ENCODE measurements at places on chromosomes 6 and 20.

GRCh38 chr20:23163562-23163961 is 77.4 kb upstream of the CD93 start:
- DNase-seq = no peak

GRCh38 chr6:25788305-25788922 is 33.9 kb downstream of the SLC17A4 start:
- peak; percentile 30 for DNase-seq

DNA sequence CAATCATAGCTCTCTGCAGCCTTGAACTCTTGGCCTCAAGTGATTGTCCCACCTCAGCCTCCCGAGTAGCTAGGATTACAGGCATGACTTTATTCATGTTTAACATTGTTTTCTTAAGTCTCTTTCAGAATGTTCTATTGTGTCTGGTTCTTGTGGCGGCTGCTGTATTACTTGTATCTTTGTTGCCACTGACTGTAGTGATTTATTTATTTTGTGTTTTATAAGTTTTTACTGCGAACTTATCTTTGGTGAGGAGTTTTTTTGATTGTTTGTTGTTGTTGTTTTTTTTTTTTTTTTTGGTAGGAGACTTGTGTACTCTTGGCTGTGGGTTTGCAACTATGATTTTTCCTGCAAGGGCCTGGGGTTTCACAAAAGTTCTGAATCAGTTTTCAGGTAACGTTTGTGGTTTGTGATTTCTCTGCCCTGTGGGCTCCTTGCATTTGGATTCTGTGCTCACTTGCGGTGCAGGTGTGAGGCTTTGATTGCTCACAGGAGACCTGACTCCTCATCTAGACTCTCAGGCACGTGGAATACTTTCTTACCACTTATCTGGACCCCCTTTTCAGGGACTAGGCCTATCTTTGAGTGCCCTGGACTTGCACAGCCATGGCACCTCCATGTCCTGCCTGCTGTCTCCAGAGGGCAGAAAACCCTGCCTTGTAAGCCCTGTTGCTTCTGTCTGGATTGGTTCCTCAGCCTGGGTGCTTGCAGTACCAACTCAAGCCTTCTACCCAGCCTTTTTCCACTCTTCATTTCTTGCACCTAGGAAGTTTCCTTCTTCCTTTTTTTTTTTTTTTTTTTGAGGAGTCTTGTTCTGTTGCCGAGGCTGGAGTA is 25.2 kb downstream of the KIF25 start:
- DNase-seq = no peak

- no peak for DNase-seq
Measured at GRCh38 chr6:14113976-14114375, 3.6 kb upstream of the CD83 start.

GRCh38 chr20:58511364-58511763 is 3.8 kb downstream of the APCDD1L start:
- no peak for DNase-seq

- DNase-seq = no peak
Measured at GRCh38 chr20:24379484-24379927, 89.9 kb upstream of the SYNDIG1 start.

DNA sequence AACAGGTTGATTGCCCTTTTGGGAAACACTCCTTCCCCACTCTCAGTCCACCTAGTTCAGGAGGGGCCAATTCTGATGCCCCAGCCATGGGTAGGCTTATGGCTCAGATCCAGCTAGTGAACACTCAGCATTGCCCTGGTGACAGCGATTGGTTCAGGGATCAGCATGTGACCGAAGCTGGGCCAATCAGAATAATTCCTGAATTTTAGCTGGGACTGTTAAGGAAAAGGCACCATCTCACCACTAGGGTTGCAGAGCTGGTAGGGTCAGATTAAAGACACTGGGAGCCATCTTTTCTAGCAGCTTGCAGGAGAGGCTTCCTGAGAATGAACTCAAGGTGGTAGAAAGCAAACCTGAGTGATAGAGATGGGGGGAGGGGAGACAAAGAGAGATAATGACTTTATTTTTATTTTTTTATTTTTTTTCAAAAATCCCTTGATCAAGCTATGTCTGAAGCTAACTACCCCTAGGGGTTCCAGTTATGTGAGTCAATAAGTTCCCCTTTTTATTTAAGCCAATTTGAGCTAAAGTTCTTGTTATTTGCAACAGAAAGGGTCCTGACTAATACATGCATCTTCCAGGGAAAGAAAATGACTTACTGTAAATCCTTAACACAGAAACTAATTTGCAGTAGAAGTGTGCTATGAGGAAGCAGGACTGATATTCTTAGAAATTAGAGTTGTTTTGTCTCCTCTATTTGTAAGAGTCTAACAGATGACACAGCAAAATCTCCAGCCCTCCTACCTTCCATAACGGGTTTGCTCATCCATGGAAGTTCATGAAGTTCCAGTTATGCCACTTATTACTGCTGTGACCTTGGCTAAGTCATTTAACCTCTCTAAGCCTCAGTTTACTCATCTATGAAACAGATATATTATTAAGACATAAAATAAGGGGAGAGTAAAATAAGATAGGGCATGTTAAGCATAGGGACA is 44.7 kb downstream of the EYA2 start:
- DNase-seq = no peak

- no peak for DNase-seq
Measured at GRCh38 chr20:58718121-58718563, 25.5 kb downstream of the NPEPL1 start.

DNA sequence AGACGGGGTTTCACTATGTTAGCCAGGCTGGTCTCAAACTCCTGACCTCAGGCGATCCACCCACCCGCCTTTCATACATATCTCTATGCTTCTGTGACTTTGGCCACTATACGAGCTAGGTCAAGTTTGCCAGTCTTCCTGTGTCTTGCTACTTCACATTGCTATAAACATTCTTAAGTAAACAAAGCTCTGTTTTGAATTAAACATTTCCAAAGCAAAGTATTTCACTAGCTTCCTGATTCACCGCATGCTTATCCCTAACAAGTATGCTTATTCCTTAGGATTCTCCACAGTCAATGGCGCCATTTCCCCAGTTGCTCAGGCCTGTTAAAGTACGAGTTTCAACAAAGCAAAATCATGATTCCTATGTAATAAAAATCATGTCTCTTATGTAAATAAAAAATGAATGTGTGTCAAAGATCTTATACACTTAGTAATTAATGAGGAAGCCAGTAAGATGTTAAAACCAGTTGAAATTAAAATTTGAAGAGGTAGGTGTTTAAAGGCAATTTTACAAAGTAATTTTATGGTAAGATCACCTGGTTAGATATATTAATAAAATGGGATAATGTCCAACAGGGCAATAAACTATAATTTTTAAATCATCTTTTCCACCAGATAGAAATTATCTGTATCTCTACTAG is 88.5 kb downstream of the PRKN start:
- DNase-seq = no peak

DNA sequence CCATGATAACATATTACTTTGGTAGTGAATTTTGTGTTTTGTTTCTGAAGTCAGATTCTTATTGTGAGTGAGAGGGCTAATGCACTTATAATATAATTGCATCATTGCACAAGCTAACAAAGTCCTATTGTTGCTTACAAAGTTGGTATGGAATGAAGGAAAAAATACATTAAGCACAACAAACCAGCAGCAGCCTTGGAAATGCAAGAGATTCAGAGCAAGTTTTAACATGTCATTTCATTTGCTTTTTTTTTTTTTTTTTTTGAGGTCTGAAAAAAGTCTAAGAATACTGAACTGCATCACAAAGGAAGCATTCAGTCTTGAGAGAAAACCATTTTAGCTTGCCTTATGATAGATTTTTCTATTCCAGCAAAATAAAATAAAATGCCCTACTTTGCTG is 57.6 kb downstream of the PLCB4 start:
- no peak for DNase-seq

GRCh38 chr6:136822046-136822375 is 381 bp upstream of the PEX7 start:
- no peak for DNase-seq

DNA sequence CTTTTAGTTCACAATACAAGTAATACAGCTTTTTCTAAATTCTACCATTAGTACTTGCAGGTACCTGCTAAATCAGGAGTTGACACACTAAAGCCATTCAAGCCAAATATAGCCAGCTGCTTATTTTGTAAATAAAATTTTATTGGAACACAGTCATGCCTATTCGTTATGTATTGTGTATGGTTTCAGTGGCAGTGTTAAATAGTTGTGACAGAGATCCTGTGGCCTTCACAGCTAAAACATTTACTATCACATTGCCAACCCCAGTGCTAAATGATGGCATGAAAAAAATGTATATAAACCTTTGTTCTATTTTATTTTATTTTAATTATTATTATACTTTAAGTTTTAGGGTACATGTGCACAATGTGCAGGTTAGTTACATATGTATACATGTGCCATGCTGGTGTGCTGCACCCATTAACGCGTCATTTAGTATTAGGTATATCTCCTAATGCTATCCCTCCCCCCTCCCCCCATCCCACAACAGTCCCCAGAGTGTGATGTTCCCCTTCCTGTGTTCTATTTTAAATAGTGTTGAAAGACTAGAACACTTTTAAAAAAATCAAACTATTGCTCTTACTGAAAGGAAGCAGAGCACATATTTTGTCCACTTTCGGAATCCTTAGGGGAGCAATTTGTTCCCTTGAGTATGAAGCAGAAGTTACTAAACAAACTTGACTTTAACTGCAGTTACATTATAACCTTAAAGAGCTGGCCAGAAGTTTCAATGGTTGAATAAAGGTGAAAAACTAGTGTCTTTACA is 115.7 kb downstream of the PRIM2 start:
- DNase-seq = no peak

- DNase-seq = no peak
Measured at GRCh38 chr20:52490711-52491430, 299.3 kb upstream of the ZFP64 start.

GRCh38 chr20:48192109-48192508 is 406.8 kb upstream of the SULF2 start:
- no peak for DNase-seq

DNA sequence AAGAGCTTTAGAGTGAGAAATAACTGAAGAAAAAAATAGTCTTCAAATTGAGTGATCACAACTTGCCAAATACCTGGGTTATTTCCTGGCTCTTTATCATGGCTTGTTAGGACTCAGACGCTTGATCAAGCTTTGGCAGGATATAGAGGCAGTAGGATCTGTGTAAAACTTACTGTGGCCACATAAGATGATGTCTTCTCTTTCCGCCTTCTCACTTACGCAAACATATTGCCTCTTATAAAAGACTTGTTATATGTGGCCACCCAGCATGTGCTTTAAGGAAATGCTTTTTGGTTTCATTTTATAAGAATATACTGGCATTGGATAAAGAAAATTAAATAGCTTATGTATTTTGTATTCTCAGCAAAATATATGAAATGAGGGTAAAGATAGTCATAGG is 101.8 kb upstream of the AKIRIN2 start:
- no peak for DNase-seq

DNA sequence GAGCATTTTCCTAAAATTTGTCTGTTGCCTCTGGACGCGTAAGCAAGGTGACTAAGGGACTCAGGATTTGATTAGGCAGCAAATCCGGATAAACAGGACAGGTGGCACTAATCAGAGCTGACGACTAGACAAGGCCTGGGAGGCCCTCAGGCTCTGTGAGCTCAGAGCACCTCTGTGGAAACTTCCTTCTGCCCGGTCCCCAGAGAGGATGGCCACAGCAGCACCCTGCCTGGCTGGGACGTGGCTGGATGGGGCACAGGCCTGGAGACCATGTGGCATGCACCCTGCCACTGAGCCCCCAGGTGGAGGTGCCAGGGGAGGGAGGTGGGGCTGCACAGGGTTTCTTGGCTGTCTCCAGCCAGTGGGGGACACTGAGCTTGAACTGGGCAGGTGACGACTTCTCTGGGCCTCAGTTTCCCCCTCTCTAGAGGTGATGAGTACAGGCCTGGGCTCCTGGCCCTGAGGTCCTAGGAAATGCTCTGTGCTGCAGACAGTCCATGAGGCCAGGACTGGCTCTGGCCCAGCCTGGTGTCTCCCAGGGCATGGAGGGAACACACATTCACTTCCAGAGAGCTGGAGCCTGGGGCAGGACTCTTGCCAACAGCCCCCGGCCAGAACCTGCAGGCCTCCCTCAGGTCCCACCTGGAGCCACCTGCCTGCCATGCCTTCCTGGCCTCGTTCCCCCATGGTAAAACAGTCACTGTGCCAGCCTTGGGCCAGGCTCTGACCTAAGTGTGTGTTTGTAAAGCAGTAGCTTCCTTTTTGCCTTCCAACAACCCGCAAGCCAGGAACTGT is 39.6 kb upstream of the STX16 start:
- DNase-seq = no peak

DNA sequence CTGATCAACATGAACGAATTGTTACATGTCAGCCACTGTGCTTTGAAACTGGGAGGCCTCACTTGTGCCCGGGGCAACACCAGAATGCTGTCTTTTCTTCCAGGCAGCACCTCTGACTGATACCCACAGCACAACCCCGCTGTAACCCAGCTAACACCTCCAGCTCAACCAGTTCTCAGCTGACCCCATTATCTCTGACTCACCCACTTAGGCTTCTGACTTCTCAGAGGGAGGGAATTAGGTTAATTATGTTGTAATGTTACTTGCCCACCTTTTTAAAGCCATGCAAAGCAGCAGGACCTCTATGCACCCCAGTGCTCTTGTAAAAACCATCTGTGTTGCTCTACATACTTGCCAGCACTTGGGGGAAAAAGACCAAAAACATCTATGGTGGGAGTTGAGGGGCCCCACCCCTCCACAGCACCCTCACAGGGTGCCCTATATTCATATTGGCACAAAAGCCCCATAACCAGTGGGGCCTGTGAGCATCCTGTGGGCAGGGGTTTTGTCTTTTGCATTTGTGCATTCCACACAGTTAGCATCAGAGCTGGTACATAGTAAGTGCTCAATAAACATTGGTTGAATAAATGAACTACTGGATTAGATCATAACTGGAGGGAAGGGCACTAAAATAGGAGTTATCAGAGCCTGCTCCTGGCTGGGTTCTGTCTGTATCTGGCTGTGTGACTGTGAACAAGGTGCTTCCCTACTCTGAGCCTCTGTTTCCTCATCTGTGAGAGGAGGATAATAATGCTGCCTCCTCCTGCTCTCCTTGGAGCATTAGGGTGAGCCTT is 22.3 kb downstream of the BNIP5 start:
- DNase-seq = no peak

DNA sequence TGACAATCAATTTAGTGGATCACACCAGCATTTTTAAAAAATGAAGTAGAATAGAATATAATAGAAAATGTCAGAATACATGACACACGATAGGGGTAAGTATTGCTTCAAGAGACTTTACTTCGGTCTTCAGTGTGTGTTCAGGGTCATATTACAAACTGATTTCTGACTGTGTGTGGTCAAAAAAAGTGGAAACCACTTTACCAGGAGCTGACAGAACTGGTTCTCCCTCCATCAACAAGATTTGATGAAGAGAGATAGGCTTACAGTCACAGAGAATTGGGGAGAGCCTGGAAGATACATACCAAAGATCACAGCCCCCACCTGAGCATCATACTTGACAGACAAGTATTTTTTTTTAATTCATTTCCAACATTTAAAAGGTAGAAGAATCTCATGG is 21.7 kb downstream of the ARMC2 start:
- DNase-seq = no peak

Data from activated CD8-positive, alpha-beta memory T cell treated with anti-CD3 and anti-CD28 coated beads, Interleukin-2, amount 50 U/mL, for 4 hours (primary cell).